ENCODE measurements at places on chromosomes 6 and 20.

DNA sequence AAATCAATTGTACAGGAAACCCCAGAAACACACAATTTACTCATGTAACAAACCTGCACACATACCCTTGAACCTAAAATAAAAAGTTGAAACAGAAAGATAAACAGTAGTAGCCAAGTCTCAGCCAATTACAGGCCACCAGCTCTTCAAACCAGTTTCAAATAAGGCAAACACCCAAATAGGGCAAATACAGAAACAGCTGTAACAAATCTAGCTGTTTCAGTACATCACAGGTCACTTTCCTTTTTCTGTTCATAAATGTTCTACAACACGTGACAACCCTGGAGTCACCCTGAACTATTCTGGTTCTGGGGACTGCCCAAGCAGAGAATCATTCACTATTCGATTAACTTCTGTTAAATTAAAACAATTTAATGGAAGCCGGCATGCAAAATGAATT is 329.0 kb downstream of the GJA1 start:
- DNase-seq: no peak

GRCh38 chr6:134132494-134133141 is 80.2 kb upstream of the SLC2A12 start:
- DNase-seq: no peak

DNA sequence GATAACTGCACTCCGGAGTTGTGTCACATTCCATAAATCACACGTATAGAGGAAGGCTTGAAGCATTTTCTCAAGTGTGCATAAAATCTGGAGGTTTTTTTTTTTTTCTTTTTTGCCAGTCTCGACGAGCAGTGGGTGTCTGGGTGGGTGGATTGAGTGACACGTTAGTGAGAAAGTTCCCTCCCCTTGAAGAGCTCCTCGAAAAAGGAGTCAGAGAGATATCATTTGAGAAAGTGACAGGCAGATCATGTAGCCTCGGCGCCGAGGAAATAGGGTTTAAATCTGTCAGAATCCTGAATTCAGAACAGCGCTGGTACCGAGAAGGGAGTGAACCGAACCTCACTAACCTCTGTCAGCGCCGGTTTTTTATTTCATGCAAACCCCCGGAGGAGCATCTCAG is 269.5 kb upstream of the ARID1B start:
- DNase-seq: no peak

DNA sequence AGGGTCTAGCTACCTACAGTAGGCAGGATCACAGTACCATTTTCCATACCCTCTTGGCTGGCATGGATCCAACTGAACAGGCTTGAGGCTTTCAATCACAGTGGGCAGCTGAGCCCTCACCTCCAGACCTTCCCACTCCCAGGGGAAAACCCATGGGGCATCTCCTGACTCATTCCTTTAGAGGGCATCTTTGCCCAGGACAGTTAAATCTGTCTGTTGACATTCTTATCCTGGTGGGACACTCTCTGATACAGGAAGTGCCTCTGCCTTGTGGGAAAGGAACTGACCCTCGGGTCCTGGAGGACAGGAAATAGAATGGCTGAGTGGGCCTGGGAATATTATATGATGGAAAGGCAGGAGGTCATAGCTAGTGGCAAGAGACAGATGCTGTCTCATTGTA is 10.2 kb upstream of the EPB41L1 start:
- no peak for DNase-seq

GRCh38 chr20:58657986-58658385 is 6.9 kb downstream of the STX16 start:
- no peak for DNase-seq

Data from CD4-positive, alpha-beta T cell (primary cell).